ENCODE measurements at places on chromosomes 11 and 22. TPM values are rescaled to one million over a fixed set of nuclear protein-coding genes. Genes with fewer than 3 reads are reported as not detected.

ANGPTL5 gene
- total RNA-seq = not detected

SLC15A3 gene
- 0.62 TPM for total RNA-seq

UPK3A gene
- not detected for total RNA-seq

RFPL1 gene
- not detected for total RNA-seq

OR4B1 gene
- total RNA-seq = not detected

Measured in endothelial cell (in vitro differentiated cells).